Esophagus muscularis mucosa (tissue), 4 donors: ENCODE measurements at places on chromosomes 1 and 21. TPM values are rescaled to one million over a fixed set of nuclear protein-coding genes. Genes with fewer than 3 reads are reported as not detected.

CTBS gene
- 8.9 TPM for total RNA-seq

IFT25 gene
- 17.4 TPM for total RNA-seq

ATP1A4 gene
- not detected for total RNA-seq

MRPL20 gene
- total RNA-seq = 166 TPM

ACTL8 gene
- not detected for total RNA-seq

NHLH1 gene
- total RNA-seq = not detected

IGSF5 gene
- total RNA-seq = not detected

OR14K1 gene
- total RNA-seq = not detected

TSPAN1 gene
- 0.83 TPM for total RNA-seq

DNA sequence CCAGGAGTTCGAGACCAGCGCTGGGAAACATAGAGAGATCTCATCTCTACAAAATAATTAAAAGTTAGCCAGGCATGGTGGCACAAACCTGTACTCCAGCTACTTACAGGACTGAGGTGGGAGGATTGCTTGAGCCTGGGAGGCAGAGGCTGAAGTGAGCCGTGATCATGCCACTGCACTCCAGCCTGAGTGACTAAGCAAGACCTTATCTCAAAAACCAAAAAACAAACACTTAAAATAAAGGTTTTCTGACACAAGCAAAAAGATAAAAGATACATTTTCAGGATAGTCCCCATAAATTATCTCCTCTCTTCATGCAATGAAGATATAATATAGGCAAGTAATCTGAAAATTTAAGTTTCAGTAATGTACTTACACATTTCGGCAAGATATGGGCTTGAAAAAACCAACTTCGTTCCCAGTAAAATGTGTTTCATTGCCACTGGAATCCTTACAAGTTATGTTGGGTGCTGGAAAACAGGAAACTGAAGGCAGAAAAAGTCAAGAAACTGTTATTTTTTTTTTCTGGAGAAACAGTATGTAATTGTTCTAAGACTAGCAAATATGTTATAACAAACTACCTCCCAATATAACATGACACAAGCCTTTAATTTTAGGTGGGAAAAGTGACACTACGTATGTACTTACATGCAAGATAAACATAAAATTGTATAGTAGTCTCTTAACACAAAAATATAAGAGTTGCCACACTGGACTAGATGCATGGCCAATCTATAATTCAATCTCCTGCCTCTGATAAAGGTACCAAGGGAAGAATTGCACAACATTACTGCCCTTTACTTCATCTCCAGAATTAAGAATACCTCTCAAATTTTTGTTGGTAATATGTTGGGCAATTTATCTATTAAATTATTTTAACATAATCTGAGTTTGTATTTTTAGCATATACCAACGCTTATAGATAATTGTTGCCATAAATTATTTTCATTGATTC, 15.7 kb downstream of the TM2D1 start:
- DNase-seq = no peak

GRCh38 chr1:41394959-41395956, 34.0 kb downstream of the FOXO6 start:
- no peak for DNase-seq

- DNase-seq = no peak
These were observed 31.0 kb downstream of the PSMG1 start for GRCh38 chr21:39152271-39152670.

DNA sequence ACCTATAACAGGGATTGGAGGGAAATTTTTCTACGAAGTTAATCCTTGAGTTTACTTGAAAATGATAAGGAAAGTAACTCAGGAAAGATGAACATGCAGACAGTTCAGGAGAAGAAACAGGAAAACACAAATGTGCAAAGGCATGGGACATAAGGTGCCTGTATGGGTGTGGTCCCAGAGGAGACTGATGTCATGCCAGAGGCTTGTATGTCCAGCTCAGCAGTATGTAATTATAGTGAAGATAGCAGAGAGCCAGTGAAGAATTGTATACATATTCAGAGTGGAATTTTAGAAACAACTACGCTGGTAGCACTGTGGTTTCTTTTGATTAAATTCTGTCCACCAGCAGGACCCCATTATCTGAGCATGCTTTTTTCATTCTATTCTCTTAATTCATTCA, 179.5 kb downstream of the LRRC7 start:
- DNase-seq = no peak

GRCh38 chr21:44478124-44478800, 23.0 kb downstream of the LRRC3 start:
- no peak for DNase-seq

DNA sequence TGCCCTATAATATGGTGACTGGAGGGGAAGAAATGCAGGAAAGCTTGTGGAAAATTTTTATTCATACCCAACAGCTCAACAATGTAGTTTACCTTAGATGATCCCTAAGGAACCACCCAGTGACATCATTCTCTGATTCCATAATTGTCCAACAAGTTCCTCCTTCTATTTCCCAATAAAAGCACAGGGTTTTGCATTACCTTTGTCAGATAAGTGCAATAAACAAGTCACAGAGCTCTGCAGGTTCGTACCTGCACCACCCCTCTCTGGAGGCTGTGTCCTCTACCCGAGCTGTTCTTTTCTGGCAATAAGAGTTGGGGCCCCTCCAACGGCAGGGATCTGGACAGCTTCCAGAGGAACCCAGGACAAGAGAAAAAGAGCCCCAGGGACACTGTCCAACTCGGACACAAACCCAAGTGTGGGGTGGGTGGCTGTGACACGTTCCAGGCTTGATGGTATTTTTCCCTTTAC, 38.8 kb downstream of the RCAN1 start:
- no peak for DNase-seq

- DNase-seq = no peak
These were observed 25.5 kb downstream of the SLC2A1 start for GRCh38 chr1:42933060-42933586.
